ENCODE measurements at places on chromosomes 3 and 15.

DNA sequence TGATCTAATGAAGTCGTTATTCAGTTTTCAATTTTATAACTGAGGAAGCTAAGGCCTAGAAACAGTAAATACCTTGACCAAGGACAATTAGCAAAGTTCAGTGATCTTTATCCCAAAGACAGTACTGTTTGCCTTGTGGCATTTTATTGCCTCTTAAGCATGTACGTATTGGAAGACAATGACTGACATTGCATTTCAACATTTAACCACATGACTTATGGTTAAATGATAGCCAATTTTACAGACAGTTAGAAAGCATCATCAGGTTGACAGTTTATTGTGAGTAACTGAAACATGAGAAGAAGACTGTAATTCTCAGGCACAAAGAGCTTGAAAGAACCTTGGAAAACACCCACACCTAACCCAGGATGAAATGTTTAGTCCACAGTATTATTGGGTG, 390.8 kb upstream of the ZNF385D start:
- no peak for DNase-seq

DNA sequence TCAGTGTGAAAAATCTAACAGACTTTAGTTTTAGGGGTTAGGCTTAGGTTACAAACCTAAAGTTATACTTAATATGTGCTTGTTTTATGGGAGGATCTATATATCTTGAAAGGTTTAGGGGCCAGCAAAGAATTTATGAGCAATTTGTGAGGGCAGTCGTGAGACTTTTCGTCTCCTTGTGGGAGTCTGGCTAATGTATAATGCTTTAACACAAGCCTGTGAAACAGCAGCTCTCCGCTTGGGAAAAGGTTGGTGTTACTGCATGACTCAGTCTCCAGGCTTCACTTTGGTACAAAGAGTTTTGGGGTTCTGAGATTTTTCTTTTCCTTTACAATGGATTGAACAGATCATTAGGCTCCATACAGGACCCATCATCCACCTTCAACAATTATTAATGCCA, 79.0 kb upstream of the MFGE8 start:
- no peak for DNase-seq

DNA sequence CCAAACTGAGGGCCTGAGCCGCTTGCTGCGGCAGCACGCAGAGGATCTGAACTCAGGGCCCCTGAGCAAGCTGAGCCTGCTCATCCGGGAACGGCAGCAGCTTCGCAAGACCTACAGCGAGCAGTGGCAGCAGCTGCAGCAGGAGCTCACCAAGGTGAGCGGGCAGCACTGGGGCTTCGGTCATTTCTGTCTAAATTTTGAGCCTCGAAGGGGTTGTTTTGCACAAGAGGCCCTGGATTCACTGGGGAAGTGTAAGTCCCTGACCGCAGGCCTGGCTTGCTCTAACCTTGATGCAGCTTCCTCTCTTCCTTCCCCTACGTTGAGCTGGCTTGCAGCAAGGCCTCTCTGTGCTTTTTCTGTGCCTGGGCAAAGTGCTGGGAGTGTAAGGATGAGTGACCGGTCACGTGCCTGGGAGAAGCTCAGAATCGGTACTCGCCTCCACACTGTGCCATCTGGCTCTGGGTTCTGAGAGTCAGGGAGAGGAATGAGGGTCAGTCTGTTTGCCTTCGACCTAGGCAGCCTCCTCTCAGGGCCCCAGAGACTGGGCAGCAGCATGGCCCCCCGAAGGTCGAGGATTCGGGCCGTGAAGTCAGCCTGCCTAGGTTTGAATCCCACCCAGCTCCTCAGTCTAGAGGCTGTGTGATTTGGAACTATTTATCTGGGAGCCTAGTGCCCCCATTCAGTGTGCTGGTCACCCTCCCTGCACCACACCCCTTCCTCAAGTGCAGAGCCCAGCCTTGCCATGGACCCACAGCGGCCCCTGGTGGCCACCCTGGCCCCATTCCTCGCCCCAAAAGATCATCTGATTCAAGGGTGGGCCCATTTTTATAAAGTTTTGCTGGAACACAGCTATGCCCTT, 1.4 kb downstream of the FES start:
- peak; percentile 59 for DNase-seq

GRCh38 chr3:139128803-139129202, 84.1 kb upstream of the PRR23C start:
- DNase-seq = no peak
